ENCODE measurements at places on chromosomes 12 and 14. TPM values are rescaled to one million over a fixed set of nuclear protein-coding genes. Genes with fewer than 3 reads are reported as not detected.

HRK gene
- total RNA-seq, result 2.8 TPM

CAPS2 gene
- 13.2 TPM for total RNA-seq

TCL1B gene
- total RNA-seq, result not detected

GRIN2B gene
- total RNA-seq, result 39.9 TPM

PLEK2 gene
- 0.77 TPM for total RNA-seq

CCDC198 gene
- total RNA-seq, result 11.3 TPM

PLXNC1 gene
- 53.3 TPM for total RNA-seq

DNA sequence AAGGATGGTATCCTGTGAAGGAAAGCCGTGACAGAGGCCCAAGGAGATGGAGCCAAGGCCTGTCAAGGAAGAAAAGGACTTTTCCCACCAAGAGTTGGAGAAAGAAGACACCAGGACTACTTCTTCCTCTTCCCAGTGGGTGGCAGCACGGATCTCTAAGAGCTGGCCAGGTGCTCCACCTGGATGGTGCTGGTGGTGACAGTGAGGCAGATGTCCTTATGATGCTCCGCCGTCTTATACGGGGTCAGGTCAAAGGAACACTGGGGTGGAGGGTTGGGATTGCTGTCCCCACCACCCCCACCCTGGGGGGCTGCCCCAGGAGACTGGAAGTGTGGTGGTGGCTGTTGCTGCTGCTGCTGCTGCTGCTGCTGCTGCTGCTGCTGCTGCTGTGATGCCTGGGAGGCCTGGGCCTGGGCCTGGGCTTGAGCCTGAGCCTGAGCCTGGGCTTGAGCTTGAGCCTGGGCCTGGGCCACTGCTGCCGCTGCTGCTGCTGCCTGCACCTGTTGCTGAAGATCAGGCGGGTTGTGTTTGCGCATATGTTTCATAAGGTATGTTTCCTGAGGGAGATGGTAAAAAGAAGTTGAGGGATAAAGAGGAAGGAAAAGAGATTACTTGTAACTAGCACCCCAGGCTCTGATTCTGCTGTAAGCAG, 4.8 kb upstream of the ING4 start:
- DNase-seq, result no peak

GRCh38 chr12:57090924-57091637, 2.2 kb downstream of the NAB2 start:
- DNase-seq, result no peak

GRCh38 chr14:83461521-83461920, 1927.9 kb upstream of the SEL1L start:
- no peak for DNase-seq

DNA sequence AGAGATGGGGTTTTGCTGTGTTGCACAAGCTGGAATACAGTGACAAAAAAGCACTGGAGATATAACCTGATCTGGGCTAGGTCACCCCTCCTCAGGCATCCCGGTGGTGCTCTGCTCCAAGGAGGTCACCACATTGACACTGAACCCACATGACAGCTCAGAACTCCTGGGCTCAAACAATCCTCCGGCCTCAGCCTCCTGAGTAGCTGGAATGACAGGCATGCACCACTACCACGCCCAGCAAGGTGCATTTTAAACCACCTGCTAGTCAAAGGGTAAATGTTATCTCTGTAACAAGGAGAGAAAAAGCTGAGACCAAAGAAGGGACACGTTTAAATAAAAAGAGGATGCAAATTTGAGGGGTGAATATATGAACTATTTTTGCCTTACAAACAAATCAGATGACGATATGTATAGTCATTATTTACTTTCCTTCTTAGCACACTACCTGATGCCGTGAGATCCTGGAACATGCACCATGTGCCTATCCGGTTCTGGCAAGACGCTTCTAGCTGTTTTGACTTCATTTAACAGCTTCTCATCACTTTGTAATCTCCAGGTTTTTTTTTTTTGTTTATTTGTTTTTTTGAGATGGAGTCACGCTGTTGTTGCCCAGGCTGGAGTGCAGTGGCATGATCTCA, 135.1 kb downstream of the PPM1H start:
- DNase-seq, result no peak

DNA sequence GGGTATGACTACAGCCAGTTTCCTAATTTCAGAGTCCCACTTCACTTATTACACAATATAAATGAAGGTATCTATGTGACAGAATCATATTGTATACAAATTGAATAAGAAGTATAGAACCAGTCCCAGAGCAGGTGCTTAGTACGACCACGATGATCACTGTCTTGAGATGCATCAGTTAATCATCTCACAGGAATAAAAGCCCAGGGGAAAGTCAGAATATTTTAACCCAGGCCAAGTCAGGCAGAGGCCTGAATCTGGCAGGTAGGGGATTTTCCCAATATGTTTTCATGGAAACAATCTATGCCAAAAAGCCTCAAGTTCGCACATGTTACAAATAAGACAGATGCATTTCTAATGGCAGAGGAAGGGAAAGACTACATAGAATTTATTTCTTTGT, 758.4 kb downstream of the BCL11B start:
- DNase-seq, result no peak

DNA sequence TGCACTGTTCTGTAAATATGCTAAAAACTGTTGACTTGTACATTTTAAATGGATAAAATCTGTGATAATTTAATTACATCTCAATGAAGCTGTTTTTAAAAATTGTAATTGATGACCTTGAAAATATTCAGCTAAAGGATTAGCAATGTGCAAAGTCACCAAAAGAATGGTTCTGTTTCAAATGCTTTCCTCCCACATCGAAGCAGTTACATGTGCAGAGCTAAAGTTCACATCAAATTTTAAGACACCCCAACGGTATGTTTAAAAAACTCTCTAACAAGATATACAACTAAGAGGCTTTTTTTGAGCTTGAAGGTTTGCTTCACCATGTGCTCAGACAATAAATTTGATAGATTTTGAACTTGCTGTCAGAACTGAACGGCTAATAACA, 114.6 kb upstream of the KRAS start:
- no peak for DNase-seq

DNA sequence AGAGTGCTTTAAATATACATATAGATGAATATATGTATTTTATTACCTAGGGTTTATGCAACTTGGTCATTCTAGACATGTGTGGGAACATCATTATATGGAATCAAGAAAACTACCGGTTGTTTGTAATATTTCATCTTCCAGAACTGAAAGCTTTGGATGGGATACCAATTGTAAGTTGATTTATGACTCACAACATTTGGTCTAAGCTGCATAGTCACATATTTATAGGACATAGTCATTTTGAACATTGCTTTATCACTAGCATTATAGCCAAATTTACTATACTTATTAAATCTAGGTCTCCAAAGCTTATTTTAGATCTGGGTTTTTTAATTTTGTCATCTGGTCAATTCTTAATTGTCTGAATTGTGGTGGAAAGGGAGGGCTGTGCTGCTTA, 83.7 kb upstream of the PCNX4 start:
- no peak for DNase-seq

GRCh38 chr12:14961466-14962152, at the start of gene ARHGDIB:
ARHGDIB (minus strand) TSS chr12:14961601; CDS start chr12:14950712, 10,889 bp downstream.
- no peak for DNase-seq

GRCh38 chr12:14577344-14577743, 9.7 kb upstream of the PLBD1 start:
- DNase-seq, result no peak

GRCh38 chr14:33061667-33062325, 123.1 kb downstream of the NPAS3 start:
- DNase-seq, result no peak

DNA sequence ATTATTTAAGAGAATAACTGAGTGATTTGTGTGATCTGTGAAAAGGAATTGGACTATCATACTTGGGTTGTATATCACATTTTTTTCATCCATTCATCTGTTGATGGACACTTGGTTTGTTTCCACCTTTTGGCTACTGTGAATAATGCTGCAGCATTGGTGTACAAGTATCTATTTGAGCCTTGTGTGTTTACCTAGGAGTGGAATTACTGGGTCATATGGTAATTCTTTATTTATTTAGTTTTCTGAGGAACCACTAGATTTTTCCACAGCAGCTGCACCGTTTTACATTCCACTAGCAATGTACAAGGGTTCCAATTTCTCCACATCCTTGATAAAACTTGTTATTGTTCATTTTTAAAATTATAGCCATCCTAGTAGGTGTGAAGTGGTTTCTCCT, 56.1 kb downstream of the APAF1 start:
- no peak for DNase-seq
